Activated naive CD4-positive, alpha-beta T cell treated with anti-CD3 and anti-CD28 coated beads, Interleukin-2, amount 50 U/mL, for 16 hours (primary cell): ENCODE measurements at places on chromosomes 11 and 22.

DNA sequence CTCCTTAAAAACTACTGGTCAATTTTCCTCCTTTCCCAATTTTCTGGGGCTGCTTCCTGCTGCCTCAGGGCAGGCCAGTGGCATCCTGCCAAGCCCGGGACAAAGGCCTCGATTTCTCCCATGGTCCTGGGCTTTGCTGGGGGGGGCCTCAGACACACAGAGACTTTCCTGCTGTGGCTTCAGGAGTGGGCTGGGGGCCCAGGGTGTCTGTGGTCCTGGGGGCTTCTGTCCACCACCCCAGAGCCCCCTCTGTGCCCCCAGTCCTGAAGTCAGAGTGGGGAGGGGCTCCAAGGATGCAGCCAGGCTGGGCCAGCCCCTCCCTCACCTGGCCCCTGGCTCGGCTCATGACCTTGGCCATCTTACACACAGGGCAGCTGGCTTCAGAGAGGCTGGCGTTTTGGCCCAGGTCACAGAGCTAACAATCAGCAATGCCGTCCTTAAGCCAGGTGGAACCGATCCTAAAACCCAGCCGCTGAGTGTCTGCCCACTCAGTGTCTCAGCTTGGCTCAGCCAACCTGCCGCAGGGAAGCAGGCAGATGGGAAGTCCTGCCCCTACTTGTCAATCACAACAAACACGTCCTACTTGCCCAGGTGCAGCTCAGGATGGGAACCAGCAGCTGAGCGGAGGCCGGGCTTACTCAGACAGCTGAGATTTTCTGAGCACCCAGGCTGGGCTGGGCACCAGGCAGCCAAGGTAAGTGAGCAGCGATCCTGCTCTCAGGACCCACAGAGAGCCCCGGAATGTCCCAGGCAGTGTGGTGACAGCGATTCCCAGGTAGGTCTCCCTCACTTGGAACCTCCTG, 34.6 kb downstream of the OSBPL5 start:
- DNase-seq = no peak

DNA sequence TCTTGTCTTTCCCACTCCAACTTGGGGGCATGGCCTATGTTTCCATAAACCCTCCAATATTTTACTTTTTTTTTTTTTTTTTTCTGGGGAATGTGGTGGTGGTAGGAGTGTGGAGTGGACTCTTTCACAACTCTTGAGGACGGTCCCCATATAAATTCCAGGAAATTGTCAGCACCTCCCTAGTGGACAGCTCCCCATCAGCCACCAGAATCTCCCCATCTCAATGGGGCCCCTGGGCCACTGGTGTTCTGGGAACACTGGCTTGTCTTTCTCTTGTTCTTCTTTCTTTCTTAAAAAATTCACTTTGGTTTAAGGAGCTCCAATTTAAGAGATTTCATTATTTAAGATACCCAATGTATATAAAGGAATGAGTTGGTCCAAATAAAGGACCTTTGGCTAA, 74.1 kb downstream of the ADM start:
- DNase-seq = no peak

DNA sequence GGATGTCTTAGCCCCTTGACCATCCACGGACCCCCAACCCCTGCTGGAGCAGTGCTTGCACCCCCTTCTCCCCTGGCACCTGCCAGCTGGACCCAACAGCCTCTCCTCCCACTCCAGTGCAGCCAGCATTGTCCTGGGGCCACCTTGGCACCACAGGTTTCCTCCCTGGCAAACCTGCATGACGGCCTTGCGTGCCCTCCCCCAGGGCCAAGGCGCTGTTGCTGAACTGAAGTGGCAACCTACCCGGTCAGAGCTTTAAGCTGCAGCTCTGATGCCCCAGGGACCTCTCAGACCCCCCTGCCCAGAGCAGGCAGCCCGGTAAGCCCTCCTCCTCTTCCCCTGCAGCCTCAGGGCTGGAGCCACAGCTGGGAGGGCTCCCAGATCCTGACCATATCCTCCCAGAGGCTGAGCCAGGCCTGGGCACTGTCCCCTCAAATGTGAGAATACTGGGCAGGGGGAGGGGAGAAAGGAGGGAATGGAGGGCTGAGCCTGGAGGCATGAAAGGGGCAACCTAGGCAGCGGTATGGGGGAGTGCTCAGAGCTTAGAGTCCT, 1.8 kb upstream of the LRRC75B start:
- DNase-seq = no peak

DNA sequence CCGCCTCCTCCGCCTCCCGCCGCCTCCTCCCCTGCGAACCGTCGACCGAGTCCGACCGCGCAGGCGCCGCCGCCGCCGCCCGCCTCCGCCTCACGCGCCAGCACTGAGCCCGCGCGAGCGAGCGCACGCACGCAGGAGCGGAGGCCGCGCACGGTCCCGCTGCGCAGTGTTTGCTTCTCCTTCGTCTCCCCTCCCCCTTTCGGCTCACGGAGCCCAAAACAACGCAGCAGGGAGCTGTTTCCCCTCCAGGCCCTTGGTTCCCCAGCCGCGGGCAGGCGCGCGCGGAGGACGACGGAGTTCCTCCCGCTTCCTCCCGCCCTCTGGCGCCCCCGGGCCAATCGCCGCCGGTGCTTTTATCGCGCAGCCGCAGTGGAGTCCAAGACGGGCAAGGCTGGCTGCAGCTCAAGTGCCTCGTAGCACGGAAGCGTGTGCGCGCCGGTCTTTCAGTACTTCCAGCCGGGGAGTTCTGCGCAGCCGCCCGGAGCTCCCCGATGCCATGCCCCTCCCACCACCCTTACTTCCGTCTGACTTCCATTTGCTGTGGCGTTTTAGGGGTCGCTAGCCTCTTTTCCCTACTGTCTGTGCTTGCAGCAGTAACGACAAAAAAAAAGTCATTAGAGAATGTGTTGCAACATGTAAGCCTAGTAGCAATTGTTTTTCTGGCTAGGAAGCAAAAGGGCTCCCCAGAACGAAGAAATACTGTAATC, at the start of gene HNRNPUL2:
Gene HNRNPUL2, minus strand, starts transcription at position 293 of the 707 bp plus-strand sequence. CDS start 301 bp downstream, outside the sequence.
- peak; percentile 98 for DNase-seq

DNA sequence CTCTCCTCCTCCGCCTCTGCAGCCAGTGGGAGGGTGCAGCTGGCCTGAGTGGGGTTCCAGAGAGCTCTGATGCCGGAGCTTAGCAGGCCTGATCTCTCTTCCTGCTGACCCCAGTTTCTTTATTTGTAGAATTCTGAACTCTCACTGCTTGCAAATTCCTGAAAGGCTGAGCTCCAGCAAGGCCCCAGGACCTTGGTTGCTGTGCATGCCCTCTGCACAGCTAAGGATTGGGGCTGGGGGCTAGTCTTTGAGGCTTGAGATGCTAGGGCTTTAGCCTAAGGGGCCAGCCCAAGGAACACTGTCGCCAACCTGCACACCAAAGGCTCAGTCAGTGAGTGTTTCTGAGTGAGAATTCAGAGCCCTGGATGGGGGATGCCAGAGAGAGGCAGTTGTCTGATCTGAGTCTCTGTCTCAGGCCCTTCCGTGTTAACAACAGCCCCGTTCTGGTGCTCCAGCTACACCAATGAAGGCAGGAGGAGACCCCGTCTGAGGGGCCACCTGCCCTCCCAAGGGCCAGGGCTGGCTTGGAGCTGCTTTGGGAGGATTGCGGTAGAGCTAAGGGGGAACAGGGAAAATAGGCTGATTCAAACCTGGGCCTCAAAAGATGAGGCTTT, 106.0 kb upstream of the LMO1 start:
- no peak for DNase-seq

- DNase-seq = no peak
Observed at GRCh38 chr22:19868333-19868732, 13.7 kb upstream of the GNB1L start.

- no peak for DNase-seq
Observed at GRCh38 chr11:78354408-78355308, 63.0 kb downstream of the GAB2 start.

GRCh38 chr11:9876331-9876730, 212.5 kb downstream of the SWAP70 start:
- DNase-seq = no peak

DNA sequence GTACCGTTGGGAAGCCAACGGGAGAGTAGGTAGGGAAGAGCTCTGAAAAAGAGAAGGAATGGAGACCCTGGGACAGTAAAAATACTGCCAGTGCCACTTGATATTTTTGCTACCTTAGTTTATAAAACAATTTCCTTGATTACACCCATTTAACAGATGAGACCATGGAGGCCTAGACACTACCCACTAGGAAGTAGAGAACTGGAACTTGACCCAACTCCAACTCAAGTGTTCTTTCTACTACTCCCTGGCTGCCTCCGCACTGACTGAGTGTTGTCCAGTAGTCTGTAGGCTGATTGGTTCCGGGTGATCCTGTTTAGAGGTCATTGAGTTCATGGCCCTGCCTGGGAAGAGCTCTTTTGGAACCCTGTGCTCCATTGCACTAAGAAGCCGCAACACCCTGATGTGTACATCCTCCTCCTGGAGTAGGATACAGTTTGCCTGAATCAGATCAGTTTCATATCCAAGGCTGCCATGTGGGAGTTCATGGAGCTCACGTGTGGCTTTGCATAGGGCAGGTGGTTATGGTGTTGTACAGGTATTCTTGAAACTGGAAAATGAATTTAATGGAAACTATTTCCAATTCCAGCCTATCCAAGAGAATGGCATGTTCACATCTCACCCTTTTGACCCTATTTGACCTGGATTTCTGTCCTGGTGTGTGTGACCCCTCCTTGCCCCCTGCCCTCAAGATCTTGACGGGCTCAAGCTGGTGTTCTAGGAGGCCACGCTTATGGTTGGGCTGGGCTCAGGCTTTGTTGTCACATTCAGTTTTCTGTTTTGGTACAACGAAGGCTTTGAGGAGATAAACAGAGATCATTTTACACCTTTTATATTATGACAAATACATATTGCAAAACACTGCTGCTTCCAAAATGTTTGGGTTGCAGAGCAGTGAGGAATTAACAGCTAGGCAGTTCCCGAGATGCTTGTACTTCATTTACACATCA, 102.2 kb upstream of the NNMT start:
- DNase-seq = no peak

GRCh38 chr22:19478901-19479354, at the start of gene UFD1:
Gene UFD1, minus strand, starts transcription at chr22:19479193. Its CDS starts 108 bp downstream, at chr22:19479085.
- peak; percentile 82 for DNase-seq

- no peak for DNase-seq
Observed at GRCh38 chr11:72826191-72826941, 12.2 kb downstream of the ATG16L2 start.

DNA sequence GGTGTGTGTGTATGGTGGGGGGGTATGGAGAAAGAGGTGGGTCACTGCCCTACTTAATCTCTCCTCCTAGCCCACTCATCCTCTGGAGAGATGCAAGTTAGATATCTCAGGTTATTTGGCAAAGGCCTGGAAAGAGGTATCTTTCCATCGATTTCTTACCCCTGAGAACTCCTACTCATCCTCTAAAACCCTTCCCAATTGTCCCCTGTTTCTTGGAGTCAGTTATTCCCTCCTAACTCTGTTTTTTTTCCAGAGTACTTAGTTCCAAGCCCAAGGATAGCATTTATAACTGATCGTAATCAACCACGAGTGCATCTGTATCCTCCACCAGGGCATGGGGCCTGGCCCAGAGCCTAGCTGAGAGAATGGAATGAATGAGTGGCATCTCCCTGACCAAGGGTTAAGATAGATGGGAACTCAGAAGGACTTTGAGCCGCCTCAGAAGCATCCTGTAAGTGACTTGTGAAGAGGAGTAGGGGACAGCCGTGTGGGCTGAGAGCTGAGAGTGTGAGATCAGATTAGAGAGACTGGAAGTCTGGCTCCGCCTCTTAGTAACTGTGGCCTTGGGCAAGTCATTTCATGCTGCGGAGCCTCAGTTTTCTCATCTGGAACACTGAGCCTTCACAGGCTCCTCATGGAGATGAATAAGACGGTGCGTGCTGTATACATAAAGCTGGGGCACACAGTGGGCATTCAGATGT, 16.2 kb downstream of the CD6 start:
- peak; percentile 61 for DNase-seq

DNA sequence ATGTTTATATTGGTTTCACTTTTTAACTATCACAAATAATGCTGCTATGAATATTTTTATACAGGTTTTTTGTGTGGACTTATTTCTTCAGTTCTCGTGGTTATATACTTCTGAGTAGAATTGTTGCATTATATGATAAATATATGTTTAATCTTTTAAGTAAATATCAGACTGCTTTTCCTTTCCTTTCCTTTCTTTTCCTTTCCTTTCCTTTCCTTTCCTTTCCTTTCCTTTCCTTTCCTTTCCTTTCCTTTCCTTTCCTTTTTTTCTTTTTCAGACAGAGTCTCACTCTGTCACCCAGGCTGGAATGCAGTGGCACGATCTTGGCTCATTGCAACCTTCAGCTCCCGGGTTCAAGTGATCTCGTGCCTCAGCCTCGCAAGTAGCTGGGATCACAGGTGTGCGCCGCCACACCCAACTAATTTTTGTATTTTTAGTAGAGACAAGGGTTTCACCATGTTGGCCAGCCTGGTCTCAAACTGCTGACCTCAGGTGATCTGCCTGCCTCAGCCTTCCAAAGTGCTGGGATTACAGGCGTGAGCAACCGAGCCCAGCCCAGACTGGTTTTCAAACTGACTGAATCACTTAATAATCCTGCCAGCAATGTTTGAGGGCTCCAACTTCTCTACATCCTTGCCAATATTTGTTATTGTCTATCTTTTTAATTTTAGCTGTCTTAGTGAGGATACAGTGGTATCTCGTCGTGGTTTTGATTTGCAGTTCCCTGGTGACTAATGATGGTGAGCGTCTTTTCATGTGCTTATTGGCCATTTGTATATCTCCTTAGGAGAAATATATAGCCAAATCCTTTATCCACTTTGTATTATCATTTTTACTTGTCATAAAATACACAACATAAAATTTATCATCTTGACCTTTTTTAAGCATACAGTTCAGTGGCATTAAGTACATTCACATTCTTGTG, 21.9 kb downstream of the HTR3B start:
- DNase-seq = no peak

GRCh38 chr22:44133161-44133560, 47.6 kb upstream of the PARVG start:
- DNase-seq = no peak

DNA sequence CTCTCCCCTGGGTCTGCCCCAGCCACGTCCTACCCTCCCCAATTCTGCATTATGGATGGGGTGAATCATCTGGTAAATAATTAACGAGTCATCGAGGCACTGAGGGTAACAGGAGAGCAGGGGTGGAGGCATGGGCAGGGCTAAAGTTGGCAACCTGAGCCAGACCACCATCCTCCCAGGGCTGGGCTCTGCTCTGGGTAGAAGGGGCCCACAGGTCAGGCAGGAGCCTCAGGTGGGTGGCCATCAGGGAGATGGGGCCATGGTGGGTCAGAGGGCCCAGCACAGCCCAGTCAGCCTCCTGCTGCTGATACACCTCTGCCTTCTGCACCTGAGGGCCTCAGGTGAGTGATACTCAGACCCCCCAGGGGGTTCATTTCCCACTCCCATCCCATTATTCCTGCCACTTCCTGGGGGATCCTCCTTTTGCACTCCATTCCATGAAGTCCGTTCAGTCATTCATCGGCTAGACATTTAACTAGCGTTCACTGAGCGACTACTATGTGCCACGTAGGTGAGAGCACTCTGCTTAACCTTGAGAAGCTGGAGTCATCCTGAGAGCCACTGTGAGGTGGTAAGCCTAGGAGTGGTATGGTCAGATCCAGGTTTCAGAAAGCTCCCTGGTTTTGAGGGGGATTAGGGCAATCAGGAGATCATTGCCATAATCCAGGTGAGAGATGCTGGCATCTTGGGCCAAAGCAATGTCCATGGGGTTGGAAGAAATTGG, at the start of gene VSIG10L2:
Gene VSIG10L2, plus strand, starts transcription at position 248 of the 724 bp plus-strand sequence. Its CDS starts 12 bp downstream, at position 260.
- no peak for DNase-seq

- no peak for DNase-seq
Observed at GRCh38 chr11:2911785-2912391, 17.3 kb downstream of the PHLDA2 start.
